ENCODE measurements at places on chromosomes 7 and 10. TPM values are rescaled to one million over a fixed set of nuclear protein-coding genes. Genes with fewer than 3 reads are reported as not detected.

The SCIN gene
- not detected for polyA plus RNA-seq

The RTKN2 gene
- 4.5 TPM for polyA plus RNA-seq

The OR2A1 gene
- not detected for polyA plus RNA-seq

The LIPK gene
- polyA plus RNA-seq: not detected

Measured in neural cell (in vitro differentiated cells).